ENCODE measurements at places on chromosomes 2 and 18.

DNA sequence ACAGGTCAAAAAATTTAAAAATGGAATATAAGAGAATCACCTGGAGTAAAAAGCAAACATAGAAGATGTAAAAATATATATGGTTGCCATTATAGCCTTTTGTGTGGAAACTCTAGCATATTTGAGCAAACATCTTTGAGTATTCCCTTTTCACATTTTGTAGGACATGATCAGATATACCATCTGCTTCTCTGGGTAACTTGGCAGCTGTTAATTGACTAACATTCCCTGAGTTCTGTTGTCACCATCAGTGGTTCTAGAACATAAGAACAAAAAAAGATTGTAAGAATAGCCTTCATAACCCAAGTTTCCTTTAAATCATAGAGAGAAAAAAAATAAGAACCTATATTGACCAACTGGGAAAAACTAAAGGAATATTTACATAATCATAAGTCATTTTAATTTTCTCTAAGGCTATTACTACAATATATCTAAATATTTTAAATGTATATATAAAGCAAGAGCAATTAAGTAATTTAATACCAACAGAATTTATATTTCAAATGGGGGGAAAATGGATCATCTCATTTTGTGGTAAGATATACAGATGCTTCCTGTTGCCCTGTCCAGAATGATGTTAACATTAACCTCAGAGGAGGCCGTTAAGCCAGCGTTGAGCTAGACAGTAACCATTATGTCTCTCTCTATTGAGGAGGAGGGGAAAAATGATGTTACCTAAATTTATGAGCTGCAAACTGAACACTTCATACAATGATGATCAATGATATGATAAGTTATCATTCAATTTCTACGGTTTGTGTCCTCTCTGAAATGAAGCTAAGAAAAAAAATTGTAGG is 9.8 kb upstream of the INO80D start:
- no peak for DNase-seq

DNA sequence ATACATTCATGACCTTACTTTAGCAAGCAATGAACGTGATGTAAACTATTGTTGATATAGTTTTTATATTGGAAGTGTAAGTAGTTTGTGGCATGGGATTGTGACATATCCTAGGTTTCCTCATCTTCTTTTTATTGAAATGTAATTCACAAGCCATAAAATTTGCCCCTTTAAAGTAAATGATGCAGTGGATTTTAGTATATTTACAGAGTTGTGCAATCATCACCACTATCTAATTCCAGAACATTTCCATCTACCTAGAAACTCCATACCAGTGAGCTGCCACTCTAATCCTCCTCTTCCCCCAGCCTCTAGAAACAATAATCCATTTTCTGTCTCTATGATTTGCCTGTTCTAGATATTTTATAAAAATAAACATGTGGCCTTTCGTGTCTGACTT is 10.7 kb upstream of the CASP10 start:
- no peak for DNase-seq

DNA sequence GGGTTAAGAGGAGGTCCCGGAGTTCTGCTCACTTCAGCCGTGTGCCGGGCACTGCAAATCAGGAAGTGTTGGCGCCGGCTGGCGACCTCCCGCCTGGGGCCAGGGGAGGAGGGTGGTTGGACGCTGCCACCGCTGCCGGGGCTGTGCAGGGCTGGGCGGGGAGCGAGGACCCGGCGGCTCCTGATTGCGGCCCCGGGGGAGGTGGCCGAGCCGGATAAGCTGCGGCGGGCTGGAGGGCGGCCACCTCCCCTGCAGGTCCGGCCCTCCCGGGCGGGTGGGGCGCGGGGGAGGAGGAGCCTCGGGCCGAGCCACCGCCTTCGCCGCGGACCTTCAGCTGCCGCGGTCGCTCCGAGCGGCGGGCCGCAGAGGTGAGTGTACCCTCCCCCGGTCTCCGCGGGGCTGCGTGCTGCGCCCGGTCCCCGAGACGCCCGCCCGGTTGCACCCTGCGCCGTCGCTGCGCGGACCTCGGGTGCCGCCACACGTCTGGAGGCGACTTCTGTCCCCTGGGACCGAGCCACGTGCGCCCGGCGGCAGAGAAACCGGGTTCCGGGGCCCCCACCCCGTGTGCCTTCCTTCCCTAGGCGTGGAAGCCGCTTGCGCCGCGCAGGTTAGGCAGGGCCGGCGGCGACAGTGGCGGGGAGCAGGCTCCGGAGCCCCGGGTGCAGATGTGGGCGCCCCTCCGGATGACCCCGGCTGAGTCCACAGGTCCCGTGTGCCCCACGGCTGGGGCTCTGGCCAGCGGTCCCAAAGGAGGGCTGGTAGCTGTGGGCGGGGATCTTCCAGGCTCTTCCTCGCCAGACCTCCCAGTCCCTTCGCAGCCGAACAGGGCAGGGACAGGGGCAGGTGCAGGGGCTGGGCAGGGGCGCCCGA is at the start of gene STEAP3:
TSS of gene STEAP3 (plus strand) at position 314 of the 870 bp plus-strand sequence. CDS start 7,179 bp downstream, outside the sequence.
- no peak for DNase-seq

GRCh38 chr18:62521593-62521992 is 1.2 kb upstream of the ZCCHC2 start:
- no peak for DNase-seq

- no peak for DNase-seq
Observed at GRCh38 chr2:168705534-168706470, 96.6 kb upstream of the NOSTRIN start.

- no peak for DNase-seq
Observed at GRCh38 chr18:52391810-52392559, 52.0 kb downstream of the DCC start.

GRCh38 chr2:128370468-128371247 is 52.0 kb upstream of the HS6ST1 start:
- DNase-seq: no peak

- DNase-seq: no peak
Observed at GRCh38 chr18:79874553-79875530, 76.6 kb downstream of the SLC66A2 start.

DNA sequence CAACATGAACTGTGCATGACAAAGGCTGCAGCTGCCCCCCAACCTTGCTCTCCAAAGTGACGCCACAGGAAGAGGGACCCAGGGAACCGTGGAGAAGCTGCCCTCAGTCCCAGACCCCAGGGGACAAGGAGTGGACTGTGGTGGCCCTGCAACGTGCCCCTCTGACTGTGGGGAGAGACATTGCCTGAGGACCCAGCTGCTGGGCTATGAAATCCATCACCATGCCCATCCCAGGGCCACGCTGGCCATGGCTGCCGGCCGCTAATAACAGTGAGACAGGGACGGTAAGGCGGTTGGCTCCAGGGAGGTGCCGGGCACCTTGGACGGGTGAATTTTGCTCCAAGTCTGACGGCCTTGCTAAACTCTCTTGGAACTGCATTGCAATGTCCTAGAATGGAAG is 211.3 kb upstream of the HDAC4 start:
- no peak for DNase-seq

DNA sequence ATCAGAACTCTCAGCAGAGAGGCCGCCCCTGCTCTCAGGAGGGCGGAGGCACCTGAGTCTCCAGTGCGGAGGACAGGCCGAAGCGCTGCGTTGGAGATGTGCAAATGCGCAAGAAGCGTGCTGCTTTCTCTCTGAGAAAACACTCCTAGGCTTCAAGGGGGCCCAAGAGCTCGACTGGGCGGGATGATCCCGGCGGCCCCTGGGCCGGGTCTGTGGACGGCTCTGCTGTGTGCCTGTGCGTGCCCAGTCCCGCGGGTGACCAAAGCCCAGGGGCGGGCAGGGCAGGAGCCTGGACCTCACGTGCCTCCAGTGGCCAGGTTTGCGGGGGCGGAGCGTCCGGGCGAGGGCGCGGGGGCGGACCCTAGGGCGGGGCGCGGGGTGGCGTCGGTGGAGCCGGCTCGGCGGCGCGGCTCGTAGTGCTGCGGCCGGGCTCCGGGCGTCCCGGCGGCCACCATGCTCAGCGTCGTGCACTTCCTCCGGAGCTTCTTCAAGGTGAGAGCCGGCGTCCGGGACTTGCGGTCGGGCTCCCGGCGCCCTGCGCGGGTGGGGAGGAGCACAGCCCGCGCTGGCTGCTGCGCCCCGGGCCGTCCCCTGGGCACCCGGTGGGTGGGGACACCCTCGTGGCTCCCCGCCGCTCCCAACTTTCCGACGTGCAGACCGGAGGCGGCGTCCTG is at the start of gene ARHGEF4:
TSS of gene ARHGEF4 (plus strand) at position 414 of the 674 bp plus-strand sequence. CDS start at position 454, 40 bp downstream.
- DNase-seq: no peak

- no peak for DNase-seq
Observed at GRCh38 chr2:12479065-12479601, 237.6 kb upstream of the TRIB2 start.

GRCh38 chr2:9637330-9637729 is 6.5 kb upstream of the YWHAQ start:
- no peak for DNase-seq

- DNase-seq: no peak
Observed at GRCh38 chr18:12862874-12863482, 21.1 kb downstream of the PTPN2 start.

DNA sequence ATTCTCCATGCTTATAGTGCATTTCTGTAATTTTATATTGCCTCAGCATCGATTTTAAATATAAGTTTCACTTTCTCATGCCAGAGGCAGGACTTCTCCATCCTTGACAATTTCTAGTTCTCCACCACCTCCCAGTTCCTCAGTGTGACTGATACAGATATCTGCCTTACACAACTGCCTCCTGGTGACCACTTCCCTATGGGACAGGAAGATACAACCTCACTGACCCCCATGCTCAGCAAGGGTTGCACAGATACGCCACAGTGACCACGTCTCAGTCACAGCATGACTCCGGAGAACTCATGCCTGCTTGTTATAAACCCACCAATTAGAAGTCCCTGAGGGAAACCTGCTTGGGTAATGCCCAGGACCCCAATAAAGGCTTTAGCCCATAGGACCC is 284.0 kb upstream of the MC4R start:
- no peak for DNase-seq

DNA sequence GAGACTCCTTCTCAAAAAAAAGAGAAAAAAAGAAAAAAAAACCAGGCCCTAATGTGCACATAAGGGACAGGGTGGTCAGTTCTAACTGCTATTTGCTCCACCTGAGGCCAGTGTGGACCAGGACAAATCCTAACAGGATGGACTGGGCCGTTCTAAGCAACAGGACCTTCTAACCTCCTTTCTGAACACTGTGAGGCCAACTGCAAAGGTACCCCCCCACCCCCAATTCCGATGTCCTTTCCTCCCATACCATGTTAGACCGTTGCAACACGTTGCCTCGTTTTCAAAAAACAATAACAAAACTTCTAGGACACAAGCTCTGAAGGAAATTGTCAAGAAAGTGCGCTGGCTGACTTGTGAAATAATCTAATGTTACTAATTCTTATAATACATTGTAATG is 1.2 kb downstream of the THAP4 start:
- no peak for DNase-seq

DNA sequence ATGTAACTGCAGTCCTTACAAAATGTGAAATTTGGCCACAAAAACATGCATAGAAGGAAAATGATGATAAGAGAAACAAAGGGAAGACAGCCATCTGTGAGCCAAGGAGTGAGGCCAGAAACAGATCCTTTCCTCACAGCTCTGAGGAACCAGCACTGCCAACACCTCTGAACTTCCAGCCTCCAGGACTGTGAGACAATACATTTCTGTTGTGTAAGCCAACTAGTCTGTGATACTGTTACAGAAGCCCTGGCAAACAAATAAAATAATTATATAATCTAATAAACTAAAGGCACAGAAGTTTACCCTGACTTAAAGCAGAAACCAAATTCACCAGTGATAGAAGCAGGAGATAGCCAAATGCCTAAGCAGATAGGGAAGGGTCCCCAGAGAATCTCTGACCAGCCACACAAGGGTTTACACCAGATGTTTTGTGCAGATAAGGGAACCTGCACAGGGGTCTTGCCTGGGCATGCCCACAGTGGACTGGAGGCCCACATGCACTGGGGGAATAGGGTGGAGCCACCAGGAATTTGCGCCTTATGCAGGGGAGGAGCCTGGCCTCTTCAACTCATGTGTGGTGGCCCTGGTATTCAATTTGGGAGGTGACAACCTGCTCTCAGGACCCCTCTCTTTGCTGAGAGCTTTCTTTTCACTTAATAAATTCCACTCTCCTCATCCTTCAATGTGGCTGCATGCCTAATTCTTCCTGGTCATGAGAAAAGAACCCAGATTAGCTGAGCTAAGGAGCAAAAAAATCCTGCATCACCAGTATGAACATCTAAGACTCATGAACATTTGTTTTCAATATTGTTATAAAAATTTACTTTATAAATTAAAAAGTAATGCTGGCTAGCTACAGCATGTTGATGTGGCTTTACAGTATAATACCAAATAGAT is 3.8 kb upstream of the GCC2 start:
- DNase-seq: no peak

GRCh38 chr2:232980683-232981082 is 32.4 kb downstream of the NGEF start:
- no peak for DNase-seq

- no peak for DNase-seq
Observed at GRCh38 chr18:59718464-59719157, 21.4 kb upstream of the CCBE1 start.

DNA sequence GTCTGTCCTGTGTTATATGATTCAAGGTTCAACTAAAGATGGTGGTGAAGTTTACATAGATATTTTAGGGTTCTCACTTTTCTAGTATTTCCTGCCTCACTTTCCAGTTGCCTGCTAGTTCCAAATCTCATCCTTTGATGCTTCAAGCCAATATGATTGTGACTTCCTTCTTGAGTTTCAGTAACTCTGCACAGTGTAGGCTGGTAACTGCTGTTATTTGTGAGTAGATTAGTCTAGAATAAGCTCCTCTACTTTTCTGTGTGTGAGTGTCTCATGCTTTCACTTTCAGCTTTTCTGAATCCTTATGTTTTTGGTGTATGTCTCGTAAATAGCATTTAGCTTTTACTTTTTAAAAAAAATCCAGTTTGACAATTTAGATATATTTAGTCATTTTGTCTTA is 42.6 kb downstream of the GALNT1 start:
- no peak for DNase-seq

GRCh38 chr2:144824306-144825080 is 304.6 kb upstream of the ZEB2 start:
- DNase-seq: no peak

DNA sequence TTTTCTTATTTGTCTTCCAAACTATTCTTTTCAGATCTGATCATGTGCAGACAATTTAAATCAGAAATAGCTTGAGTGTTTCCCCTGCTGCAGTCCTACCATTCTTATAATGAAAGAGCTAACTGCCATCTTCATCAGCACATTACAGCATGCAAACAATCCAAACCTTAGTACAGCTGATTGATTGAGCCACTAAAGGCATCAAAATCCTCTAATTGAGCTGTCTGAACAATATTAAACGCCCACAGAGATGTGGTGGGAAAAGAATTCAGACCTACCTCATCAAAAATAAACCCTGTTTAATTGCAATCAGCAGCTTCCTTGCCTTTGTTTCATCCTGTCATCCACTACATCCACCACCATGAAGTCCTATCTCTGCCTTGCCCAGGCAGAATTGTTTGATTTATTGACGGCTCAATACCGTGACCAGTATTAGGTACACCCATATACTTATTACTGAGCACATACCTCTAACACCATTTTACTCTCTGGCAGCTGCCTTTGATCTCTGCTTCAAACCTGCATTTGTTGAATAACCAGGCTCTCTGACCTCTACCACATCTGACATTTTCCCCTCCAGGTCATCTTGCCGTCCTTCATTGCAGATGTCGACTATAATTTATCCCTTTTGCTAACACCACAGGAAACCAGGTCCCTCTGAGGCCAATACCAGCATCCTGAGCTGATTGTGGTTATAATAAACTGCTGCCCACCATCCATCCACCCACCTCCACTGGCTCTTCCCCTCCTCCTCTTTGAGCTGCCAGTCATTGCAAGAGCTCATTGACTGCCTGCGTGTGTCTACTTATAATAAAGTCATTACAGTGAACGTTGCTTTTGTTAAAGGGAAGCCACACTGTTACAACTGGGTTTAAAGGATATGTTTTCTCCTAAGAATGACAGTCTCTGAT is 78.5 kb downstream of the RBM43 start:
- no peak for DNase-seq

GRCh38 chr2:233429175-233429897 is 75.0 kb downstream of the DGKD start:
- no peak for DNase-seq
